ENCODE measurements at places on chromosomes 5 and 9. TPM values are rescaled to one million over a fixed set of nuclear protein-coding genes. Genes with fewer than 3 reads are reported as not detected.

DNA sequence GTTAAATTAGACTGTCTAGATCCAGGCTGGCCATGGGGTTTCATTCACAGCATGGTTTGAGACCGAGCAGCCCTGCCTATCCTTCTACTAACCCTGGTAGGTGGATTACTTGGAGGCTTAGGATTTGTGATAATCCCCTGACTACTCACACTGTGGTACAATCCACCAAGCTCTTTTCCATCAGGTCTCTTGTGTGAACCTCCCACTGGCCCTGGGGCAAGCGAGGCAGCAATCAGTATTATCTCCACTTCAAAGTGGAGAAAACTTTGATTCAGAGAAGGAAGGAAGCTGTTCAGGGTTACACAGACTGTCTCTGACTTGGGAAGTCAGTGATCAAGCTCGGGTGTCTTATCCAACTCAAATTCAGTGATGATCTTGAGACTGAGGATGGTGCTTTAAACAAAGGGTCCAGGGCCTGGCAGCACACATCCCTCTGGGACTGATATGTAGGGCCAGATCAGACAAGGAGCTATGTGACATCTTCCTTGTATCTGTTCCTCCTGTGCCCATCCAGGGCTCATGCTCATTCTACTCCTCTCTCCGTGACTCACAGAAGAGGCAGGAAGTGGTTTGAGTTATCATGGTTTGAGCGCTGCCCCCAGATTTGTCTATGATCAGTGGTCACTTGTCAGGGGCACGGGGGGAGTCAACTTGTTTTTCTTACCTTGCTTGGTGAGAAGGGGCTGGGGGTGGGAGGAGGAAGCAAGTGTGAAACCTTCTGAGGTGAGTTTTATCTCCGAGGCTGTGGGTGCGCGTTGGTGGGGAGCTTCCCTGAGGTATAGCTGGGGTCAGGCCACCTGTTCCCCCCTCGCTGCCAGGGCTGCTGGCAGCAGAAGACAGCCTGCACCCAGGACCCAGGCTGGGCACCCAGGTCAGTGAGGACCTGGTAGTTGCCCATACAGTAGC, 48.6 kb downstream of the RGS3 start:
- no peak for DNase-seq

DNA sequence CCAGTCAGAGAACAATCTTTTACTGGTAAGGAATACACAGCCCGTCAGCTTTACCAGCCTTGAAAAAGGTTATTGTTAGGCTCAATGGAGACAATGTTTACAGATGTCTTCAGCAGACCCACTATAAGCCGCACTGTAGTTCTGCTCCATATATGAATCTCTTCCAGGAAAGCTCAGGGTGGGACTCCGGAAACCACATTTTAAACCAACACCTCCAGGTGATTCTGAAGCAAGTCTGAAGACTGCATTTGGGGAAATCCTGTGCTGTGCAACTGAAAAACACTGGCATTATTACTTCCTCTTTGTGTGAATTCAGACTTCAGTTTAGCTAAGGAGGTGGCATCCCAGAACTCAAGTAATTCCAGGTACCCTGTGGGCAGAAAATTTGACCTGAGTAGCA, 3.5 kb downstream of the GZMK start:
- no peak for DNase-seq

DNA sequence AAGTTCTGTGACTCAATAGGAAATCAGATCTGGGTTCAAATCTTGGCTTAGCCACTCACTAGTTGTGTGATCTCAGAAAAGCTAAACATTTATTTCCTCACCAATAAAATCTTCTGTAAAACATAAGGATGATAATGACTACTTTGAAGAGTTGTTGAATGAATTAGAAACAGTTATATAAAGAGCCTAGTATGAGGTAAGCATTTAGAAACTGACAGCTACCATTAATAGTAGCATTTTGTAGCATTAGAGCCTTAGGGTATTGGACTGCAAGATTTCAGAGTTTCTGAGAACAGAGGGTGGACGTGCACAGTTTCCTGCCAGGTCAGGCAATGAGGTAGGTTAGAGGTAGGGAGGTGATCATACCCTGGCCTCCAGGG, 293.2 kb downstream of the CWC27 start:
- no peak for DNase-seq

CTXN3 gene
- total RNA-seq: 1.1 TPM

GRM6 gene
- not detected for total RNA-seq

GLRA1 gene
- not detected for total RNA-seq

TXNDC8 gene
- total RNA-seq: not detected

DNA sequence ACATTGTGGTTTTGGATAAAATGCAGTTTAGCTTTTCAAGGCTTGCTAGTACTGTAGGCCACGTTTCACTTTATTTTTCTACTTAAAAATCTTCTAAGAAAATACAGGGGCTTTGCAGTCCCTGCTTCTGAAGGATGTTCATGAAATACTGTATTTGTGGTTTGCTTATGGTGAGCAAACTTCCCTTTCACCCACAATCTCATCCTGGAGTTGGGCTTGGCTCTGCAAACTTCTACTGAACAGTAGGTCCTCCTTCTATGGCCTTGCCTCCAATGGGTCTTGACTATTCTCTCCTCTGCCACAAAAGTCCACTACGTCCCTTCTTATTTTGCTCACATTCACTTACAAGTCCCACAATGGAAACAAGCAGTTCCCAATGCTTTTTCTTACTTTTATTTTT, 502.7 kb upstream of the KLF4 start:
- no peak for DNase-seq

All from urinary bladder (tissue), 4 donors.